ENCODE measurements at places on chromosomes 4 and X.

- no peak for DNase-seq
Observed at GRCh38 chr4:109846395-109847098, 1.4 kb upstream of the LRIT3 start.

GRCh38 chr4:74541667-74542066 is 96.7 kb downstream of the AREG start:
- DNase-seq, result no peak

DNA sequence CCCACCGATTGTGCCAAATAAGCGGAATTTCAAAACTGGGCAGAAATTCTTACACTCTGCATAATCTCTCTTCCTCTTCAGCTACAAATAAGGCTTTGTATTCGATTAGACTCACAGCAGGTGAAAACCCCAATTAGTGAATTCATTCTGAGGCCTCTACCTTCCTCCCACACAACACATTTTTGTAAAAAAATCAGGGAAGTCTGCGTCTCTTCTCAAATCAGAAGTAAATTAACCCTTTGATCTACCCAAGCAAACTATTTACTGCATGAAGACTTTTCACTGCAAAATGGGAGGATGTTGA is 200.6 kb upstream of the FTHL17 start:
- no peak for DNase-seq

DNA sequence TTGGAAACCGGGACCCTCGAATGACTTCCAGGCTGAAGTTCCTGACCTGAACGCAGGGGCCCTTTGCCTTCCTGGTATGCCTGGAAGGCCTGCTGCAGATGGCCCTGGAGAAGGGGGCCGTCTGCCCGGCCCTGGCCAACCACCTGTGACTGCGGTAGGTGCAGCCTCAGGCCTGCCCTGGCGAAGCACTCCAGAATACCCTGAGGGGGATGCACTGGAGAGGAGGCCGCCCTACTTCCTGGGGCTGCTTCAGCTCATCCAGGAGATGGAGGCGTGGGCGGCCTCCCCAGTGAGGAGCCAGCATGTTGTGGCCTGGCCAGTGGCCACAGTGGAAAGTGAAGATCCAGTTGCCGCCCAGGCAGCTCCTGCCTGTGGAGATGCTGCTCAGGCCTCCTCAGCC is 26.4 kb upstream of the PNMA3 start:
- no peak for DNase-seq

GRCh38 chrX:10052906-10053625 is 85.9 kb downstream of the CLDN34 start:
- DNase-seq, result no peak

- DNase-seq, result no peak
Observed at GRCh38 chrX:107827030-107827831, 1.6 kb downstream of the MID2 start.

DNA sequence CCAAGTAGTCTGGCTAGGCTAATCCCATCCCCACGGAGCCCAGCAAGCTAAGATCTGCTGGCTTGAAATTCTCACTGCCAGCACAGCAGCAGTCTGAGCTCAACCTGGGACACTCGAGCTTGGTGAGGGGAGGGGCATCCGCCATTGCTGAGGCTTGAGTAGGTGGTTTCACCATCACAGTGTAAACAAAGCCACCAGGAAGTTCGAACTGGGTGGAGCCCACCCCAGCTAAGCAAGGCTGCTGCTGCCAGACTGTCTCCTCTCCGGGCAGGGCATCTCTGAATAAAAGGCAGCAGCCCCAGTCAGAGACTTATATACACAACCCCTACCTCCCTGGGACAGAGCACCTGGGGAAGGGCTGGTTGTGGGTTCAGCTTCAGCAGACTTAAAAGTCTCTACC is 639.6 kb downstream of the IQCM start:
- peak; percentile 1 for DNase-seq

- DNase-seq, result no peak
Observed at GRCh38 chr4:88807499-88807898, 109.9 kb upstream of the NAP1L5 start.

GRCh38 chr4:128570387-128570975 is 239.0 kb upstream of the JADE1 start:
- no peak for DNase-seq

DNA sequence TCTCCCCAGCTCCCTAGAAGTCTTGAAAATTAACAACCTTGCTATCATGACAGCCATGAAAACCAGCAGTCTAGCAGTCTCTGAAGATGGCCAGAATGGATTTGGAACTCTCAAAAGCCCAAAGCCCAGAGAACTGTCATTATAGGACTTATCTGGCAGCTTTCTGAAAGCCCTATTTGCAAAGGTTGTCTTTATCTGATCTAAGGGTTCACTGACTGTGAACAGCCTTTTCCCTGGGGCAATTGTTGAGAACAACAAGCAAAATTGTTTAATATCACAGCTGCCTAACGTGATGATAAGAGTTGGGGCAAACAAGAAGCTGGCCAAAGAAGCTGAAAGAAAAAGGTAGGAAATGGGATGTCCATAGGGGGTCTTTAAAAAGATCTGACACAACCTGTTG is 20.9 kb upstream of the KLHL8 start:
- no peak for DNase-seq

DNA sequence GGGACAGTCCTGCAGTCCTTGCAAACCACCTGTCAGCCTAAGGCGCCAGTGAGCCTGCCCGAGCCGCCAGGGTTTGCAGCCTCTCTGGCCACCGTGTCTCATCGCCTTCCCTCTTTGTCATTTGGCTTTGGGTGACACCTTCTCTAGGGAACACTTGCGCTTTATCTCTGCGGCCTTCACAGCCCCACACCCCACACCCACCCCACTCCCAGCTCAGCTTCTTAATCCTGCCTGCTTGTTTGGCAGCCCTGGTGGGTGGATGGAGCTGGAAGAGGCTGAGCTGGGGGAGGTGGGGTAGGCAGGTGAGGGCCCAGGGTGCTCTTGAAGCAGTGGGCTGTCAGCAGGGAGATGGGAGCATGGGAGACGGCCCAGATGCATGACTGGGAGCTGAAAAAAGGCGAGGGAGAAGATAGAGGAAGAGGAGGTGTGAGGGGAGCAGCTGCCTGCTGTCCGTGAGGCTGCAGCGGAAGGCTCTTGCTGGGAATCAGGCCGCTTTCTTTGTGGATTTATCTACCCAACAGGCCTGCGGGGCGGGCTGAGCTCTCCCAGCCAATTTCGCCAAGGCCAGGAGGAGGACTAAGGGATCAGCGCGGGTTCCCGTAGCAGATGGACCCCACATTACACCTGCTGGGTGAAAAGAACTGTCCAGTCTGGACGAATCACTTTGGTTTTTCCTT is 97.5 kb upstream of the STOX2 start:
- DNase-seq, result no peak

DNA sequence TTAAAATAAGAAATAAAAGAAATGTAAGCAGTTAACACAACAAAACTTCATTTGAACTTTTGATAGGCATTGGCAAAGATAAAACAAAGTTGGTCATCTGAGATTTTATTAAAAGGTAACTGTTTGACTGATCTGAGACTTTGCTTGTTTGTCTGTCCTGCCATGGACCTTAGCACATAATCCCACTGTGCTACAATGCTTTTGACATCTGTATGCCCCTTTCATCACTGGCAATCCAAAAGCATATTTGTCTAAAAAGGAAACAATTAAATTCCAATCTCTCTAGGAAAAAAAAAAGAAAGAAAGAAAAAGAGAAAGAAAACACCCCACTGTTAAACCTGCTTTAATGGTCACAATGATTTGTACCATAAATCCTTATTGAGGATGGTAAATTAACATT is 231.0 kb downstream of the DACH2 start:
- DNase-seq, result no peak

GRCh38 chrX:71215338-71215912 is 7.6 kb upstream of the GJB1 start:
- DNase-seq, result no peak

- DNase-seq, result no peak
Observed at GRCh38 chr4:37989398-37990260, 29.4 kb downstream of the PTTG2 start.

- no peak for DNase-seq
Observed at GRCh38 chr4:71711985-71712348, 71.9 kb downstream of the GC start.

DNA sequence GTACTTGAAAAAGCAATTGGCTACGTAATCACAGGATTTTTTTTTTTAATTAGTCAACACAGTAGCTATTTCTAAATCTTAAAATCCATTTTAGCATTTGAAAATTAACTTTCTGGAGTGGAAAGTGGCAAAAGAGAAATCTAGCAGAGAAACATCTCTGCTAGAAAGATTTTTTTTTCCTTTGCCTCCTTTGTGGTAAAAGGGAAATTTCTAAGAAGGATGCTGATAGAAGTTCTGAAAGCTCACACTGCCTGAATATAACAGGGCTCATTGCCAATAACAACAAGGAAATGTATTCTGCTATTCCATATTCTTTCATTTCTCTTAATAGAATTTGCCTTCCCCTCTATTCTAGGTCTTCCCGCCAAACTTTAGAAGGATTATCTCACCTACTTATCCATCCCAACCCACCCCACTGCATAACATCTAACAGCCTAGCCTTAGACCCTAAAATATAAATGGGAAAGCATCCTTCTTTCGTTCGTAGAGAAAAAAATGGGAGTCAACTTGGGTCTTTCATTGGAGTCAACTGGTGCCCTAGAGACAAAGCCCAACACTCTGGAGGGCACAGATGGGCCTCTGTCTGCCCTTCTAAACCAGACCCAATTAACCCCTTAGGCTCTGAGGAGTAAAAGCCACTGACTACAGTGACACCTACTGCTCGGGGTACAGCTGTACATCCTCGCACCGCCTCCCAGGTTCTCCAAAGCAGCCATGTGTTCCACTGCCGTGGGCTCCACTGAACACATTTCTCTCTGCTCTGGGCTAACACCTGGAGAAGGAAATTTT is 103.9 kb downstream of the MAML3 start:
- peak; percentile 21 for DNase-seq

DNA sequence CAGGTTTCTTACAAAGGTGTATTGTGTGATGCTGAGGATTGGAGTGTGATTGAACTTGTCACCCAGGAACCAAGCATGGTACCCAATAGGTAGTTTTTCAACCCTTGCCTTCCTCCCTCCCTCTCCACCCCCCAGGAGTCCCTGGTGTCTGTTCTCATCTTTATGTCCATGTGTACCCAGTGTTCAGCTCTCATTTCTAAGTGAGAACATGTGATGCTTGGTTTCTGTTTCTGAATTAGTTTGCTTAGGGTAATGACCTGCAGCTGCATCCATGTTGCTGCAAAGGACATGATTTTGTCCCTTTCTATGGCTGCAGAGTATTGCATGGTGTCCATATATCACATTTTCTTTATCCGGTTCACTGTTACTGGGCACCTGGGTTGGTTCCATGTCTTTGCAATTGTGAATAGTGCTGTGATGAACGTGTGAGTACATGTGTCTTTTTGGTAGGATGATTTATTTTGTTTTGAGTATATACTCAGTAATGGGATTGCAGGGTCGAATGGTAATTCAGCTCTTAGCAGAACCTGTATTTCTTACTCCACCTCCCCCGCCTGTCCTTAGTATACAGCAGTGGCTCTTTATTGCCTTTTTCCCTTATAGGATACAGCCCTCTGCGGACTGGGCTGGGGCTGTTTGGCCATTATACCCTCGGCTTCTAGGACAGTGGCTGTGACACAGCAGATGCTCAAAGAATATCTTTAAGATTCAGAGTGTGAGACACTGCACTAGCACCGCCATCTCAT is 145.4 kb downstream of the PTTG2 start:
- DNase-seq, result no peak

DNA sequence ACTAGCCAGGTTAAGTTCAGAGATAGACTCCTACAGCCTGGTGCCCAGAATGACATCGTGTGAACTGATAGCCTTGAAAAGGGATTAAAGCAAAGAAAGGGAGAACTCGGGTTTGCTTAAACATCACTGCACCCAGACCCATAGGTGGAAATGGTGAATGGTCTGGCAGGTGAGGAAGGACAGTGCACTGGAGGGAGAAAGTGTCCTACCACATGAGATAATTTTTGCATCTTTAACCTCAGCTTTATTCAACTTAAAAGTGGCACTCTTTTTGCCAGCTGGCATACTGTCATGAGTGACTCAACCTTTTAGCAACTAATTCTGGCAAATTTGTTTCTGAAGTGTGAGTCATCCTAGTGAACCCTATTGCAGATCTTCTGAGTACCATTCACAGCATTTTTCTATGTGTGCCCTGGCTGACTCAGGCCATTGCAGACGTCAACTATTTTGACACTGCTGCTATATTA is 53.0 kb upstream of the DAPP1 start:
- DNase-seq, result no peak

DNA sequence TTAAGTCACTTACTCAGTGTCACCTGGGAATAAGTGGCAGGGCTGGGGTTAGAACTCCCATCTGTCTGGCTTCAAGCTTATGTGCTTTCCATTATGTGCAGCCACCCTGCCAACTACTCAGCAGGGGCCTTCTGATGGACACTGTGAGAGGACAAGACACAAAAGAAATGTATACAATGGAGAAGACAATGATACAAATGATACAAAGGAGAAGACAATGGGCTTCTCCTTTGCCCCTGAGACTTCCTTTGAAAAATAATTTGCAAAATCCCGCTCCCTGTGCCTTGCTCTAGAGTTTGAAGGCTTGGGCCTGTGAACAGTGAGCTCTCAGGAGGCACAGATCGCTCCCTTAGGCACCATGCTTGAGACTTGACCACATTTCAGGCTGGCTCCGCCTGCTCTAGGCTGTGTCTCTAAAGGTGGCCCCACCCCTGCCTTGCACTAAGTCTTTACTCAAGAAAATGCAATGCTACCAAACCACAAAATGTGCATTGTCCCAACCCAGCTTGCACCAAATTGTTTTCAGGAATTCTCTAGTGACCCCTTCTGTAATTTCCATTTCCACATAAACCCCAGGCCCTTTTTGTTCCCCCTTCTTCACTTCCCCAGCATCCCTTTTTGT is 27.1 kb upstream of the STX18 start:
- no peak for DNase-seq

DNA sequence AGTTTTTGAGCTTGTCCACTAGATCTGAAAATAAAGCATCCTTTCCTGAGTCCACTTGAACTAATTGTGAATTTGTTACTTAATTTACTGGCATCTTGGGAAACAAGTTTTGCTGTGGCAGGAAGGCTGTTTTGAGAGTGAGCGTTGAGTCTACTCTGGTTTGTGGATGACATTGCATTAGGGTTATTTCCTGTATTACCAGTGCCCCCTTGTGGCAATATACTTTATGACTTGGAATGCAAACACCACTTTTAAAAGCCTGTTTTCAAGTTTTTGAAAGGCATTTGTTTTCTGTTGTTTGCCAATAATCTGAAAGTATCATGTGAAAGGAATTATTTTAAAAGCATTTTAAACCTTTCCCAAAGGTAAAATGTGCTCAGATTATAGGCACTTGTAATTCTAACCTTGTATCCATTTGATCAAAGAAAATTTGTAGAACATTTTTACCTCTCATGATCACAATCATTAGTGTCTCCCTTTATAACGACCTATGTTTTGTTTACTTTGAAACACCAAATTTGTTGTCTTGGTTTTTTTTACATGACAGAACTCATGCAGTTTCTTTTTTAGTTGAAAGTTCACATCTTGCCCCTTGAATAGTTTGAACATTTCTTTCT is 18.0 kb upstream of the CYP2U1 start:
- no peak for DNase-seq

- DNase-seq, result no peak
Observed at GRCh38 chr4:90187148-90187884, 60.1 kb downstream of the CCSER1 start.

- no peak for DNase-seq
Observed at GRCh38 chr4:167020410-167020809, 213.9 kb downstream of the SPOCK3 start.

All from HuH-7 (cell line).